ENCODE measurements at places on chromosomes 13 and 19.

- DNase-seq, result no peak
These were observed 213.3 kb downstream of the KCNRG start for GRCh38 chr13:50228527-50228926.

DNA sequence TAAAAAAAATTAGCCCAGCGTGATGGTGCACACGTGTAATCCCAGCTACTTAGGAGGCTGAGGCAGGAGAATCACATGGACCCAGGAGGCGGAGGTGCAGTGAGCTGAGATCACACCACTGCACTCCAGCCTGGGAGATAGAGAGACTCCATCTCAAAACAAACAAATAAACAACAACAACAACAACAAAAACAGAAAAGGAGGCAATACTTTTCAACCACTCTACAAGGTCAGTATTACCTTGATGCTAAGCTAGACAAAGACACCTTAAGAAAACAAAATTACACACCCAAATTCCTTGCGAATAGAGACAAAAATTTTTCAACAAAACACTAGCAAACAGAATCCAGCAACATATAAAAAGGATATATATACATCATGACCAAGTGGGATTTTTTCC is 39.7 kb downstream of the PEPD start:
- DNase-seq, result no peak

- no peak for DNase-seq
These were observed 3.7 kb upstream of the TYROBP start for GRCh38 chr19:35911790-35912189.

- no peak for DNase-seq
These were observed 117.7 kb upstream of the ZNF507 start for GRCh38 chr19:32227561-32228165.

GRCh38 chr19:1848399-1849131 is at the start of gene REXO1:
Gene REXO1 (minus strand): TSS chr19:1848483. CDS start chr19:1848358, 125 bp downstream.
- peak; percentile 78 for DNase-seq

DNA sequence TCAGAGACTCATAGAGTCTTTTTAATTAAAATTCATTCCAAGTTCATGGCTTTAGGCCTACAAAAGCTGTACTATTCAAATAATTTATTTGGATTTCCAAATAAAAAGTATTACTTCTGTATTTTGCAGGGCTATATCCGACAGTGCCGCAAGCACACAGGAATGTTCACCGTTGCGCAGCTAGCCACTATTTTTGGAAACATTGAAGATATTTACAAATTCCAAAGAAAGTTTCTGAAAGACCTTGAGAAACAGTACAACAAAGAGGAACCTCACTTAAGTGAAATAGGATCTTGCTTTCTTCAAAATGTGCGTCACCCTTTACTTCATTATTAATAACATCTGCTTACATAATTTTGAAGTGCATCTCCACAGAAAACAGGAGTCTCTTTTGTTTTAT is 20.5 kb upstream of the C1QTNF9 start:
- no peak for DNase-seq

DNA sequence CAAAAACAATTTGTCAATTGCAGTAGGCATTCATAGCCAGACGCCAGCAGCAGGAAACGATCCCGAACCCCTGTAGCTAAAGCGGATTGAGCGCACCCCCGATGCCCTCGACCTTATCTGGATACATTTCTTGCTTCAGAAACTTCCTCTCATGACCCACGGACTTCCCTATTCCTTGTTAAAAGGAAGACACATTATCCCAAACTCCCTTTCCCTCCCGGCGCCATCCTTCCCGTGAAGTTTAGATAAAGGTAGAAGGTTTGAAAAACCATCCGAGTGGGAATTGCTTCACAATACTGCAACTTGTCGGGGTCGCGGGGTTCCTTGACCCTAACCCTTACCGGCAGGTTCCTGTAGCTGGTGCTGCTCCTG is 977 bp downstream of the PCDH20 start:
- no peak for DNase-seq

- DNase-seq, result no peak
These were observed 70.0 kb downstream of the FOXO1 start for GRCh38 chr13:40596484-40596883.

- no peak for DNase-seq
These were observed 279.6 kb downstream of the KLF5 start for GRCh38 chr13:73338389-73338788.
